ENCODE measurements at places on chromosomes 13 and 19.

DNA sequence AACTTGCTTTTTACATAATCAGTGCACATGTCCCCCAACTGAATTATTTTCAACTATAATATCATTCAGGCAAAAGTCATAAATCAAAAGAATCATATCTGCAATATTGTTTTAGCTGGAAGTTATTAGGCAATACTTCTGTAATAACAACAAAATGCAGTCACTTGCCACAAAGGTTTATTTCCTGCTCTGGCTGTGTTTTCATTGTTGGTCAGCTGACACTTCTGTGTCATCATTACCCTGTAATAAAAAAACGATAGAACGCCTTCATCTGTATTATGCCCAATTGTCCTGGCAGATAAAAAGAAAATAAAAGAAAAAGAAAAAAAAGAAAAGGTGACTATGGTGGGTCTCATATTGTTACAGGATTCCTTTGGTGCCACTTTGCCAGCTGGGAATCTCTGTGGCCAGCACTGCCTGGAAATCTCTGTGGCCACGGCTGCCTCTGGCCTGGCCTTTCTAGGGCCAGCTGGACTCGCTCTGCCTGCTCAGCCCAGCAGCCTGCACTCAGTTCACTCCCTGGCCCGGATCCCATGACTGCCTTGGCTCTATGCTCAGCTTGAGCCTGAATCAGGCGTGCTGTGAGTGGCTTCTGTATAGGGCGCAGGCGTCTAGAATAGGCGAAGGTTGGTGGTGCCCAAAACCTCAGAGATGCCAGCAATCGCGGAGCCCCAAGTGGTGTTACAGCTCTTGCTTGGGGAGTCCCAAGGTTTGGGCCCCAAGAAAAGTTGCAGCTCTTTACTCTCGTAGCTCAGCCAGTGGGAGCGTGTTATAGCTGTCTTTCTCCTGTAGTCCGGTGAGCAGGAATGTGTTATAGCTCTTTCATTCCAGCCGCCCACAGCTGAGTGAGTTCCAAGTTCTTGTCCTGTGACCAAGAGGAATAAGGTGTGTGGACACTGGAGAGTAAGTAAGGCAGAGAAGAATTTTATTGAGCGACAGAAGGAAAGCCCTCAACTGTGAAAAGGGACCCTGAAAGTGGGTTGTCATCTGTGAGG, 1227.1 kb downstream of the SLITRK1 start:
- DNase-seq = peak; percentile 91

- DNase-seq = peak; percentile 57
These were observed 32.9 kb downstream of the SERTM1 start for GRCh38 chr13:36706755-36707154.

- no peak for DNase-seq
These were observed 56.1 kb downstream of the MRPL57 start for GRCh38 chr13:21232599-21232998.

- no peak for DNase-seq
These were observed 212.5 kb upstream of the SOX1 start for GRCh38 chr13:111854403-111854802.

- no peak for DNase-seq
These were observed 22.1 kb downstream of the FBN3 start for GRCh38 chr19:8127311-8127710.

DNA sequence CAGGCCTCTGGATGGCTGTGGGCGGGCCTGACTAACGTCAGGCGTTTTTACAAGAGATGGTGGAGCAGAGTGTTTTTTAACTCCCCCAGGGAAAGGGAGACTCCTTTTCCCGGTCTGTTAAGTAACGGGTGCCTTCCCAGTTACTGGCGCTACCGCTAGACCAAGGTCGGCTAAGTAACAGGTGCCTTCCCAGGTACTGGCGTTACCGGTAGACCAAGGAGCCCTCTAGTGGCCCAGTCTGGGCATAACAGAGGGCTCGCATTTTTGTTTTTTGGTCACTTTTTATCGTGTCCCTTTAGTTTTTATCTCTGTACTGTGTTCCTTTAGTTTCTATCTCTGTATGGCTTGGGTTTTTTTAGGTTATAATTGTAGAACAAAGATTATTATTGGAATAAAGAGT, 10.0 kb downstream of the ZNF383 start:
- DNase-seq = no peak

- DNase-seq = no peak
These were observed 93.2 kb downstream of the IRS2 start for GRCh38 chr13:109693213-109693612.

DNA sequence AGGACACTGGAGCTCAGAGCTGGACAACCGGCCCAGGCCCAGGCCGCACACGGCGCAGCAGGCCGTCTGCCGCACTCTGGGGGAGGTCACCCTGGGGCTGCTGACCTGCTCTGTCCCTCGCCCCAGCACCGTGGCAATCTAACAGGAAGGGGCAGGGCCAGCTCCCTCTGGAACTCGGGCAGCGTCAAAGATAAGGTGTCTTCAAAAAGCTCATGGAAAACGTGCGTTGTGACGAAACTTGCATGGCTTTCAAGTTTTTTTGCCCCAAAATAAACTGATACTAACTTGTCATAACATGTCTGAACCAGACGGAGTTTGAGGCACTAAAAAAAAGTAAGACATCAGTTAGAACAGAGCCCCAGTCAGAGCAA, 12.2 kb upstream of the ATP8B3 start:
- no peak for DNase-seq

DNA sequence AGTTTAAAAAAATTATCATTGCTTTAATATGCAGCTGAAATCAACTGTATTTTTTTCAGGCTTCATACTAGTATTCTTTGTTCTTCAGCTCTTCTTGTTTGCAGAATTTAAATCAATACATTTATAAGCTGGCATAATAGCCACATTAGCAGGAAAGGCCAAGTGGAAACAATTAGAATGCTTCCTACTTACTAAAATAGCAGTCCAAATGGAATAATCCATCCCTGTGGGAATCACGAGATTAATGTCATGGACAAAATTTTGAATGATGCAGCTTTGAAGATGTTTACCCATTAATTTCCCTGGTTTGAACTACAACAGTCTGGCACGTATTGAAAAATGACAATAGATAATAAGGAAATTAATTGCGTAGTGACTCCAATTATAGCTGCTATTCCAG, 2650.8 kb downstream of the PCDH9 start:
- DNase-seq = no peak
